Activated T-cell treated with anti-CD3 and anti-CD28 coated beads, Interleukin-2, amount 50 U/mL, for 72 hours (primary cell): ENCODE measurements at places on chromosomes 1 and 21. TPM values are rescaled to one million over a fixed set of nuclear protein-coding genes. Genes with fewer than 3 reads are reported as not detected.

The ELAVL4 gene
- total RNA-seq, result not detected

The TSPAN2 gene
- total RNA-seq, result 2.1 TPM

The TPM3 gene
- 468 TPM for total RNA-seq

The KRTAP19-1 gene
- total RNA-seq, result not detected

The KDF1 gene
- 1.1 TPM for total RNA-seq

- H3K27me3 ChIP-seq, result no peaks in the 10 kb centered on the region
- peak; percentile 92 for DNase-seq
- H3K27ac ChIP-seq, result peak overlapping the region; percentile 48
- no peaks in the 10 kb centered on the region for H3K36me3 ChIP-seq
Observed at GRCh38 chr1:26582836-26583460, 53.4 kb downstream of the RPS6KA1 start.

- peaks cover 93% of the 10 kb centered on the region for H3K4me1 ChIP-seq
- no peak overlapping the region for H3K4me3 ChIP-seq
- peaks cover 8% of the 10 kb centered on the region for H3K36me3 ChIP-seq
- no peak overlapping the region for H3K27ac ChIP-seq
- H3K27me3 ChIP-seq, result no peaks in the 10 kb centered on the region
Observed at GRCh38 chr1:54360165-54361005, 45.8 kb downstream of the SSBP3 start.

- no peak overlapping the region for H3K4me3 ChIP-seq
- DNase-seq, result no peak
- no peaks in the 10 kb centered on the region for H3K36me3 ChIP-seq
- no peak overlapping the region for H3K27ac ChIP-seq
- H3K4me1 ChIP-seq, result peaks cover 7% of the 10 kb centered on the region
Observed at GRCh38 chr1:228740543-228741317, 5.5 kb downstream of the RHOU start.

- DNase-seq, result no peak
- H3K27me3 ChIP-seq, result no peaks in the 10 kb centered on the region
- H3K36me3 ChIP-seq, result no peaks in the 10 kb centered on the region
- H3K4me3 ChIP-seq, result no peak overlapping the region
- peaks cover 19% of the 10 kb centered on the region for H3K4me1 ChIP-seq
- H3K27ac ChIP-seq, result peak overlapping the region; percentile 10
Observed at GRCh38 chr1:46064708-46065107, 67.7 kb downstream of the PIK3R3 start.

DNA sequence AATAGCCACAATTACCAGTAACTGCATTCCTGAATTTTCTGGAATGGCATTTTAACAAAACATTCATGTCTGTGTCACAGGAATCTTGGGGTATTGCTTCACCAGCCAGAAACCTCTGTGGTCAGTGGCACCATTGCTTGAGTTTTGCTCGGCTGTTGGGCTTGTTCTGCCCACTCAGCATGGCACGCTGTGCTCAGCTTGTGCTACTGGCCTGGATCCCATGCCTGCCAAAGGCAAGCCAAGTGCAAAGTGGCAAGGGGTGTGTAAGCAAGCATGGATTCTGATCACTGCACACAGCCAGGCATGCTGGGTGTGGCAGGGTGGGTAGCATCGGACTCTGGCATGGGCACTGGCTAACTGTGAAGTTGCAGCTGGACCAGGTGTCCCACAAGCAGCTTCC is 1150.9 kb downstream of the MRPL39 start:
- no peaks in the 10 kb centered on the region for H3K27me3 ChIP-seq
- no peak overlapping the region for H3K4me3 ChIP-seq
- no peaks in the 10 kb centered on the region for H3K4me1 ChIP-seq
- H3K36me3 ChIP-seq, result no peaks in the 10 kb centered on the region

DNA sequence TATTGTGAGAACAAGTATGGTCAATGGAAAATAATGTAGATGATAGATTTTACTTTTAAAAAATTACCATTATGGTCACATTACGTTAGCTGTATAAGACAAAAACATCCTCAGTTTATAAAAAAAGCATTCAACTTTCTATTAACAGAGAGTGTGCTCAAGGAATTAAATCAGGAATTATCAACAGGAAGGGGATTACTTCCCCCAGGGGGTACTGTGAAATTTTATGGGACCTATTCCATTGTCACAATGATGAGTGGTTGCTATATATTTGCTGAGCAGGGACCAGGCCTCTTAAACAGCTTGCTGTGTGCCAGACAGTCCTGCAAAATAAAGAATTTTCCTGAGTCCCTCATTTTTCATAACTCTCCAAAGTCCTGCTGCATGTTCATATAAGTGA is 21.2 kb downstream of the JAM2 start:
- peaks cover 4% of the 10 kb centered on the region for H3K4me1 ChIP-seq
- H3K36me3 ChIP-seq, result no peaks in the 10 kb centered on the region
- H3K4me3 ChIP-seq, result no peak overlapping the region

GRCh38 chr1:156684227-156684782 is 7.1 kb upstream of the NES start:
- no peak overlapping the region for H3K27ac ChIP-seq
- H3K36me3 ChIP-seq, result no peaks in the 10 kb centered on the region
- peak overlapping the region; percentile 11 for H3K4me3 ChIP-seq
- H3K4me1 ChIP-seq, result peaks cover 23% of the 10 kb centered on the region
- peaks cover 36% of the 10 kb centered on the region for H3K27me3 ChIP-seq
- peak; percentile 58 for DNase-seq

- H3K4me1 ChIP-seq, result peaks cover 35% of the 10 kb centered on the region
- no peaks in the 10 kb centered on the region for H3K36me3 ChIP-seq
- H3K27ac ChIP-seq, result no peak overlapping the region
- DNase-seq, result peak; percentile 89
Observed at GRCh38 chr1:226121587-226122400, 59.3 kb downstream of the H3-3A start.

- H3K36me3 ChIP-seq, result peaks cover 2% of the 10 kb centered on the region
- peaks cover 93% of the 10 kb centered on the region for H3K27me3 ChIP-seq
- no peak overlapping the region for H3K27ac ChIP-seq
- peaks cover 37% of the 10 kb centered on the region for H3K4me1 ChIP-seq
- no peak for DNase-seq
- H3K4me3 ChIP-seq, result no peak overlapping the region
Observed at GRCh38 chr1:46491443-46492268, 2.0 kb downstream of the DMBX1 start.
